Aortic smooth muscle cell (primary cell): ENCODE measurements at places on chromosomes 16 and 17. TPM values are rescaled to one million over a fixed set of nuclear protein-coding genes. Genes with fewer than 3 reads are reported as not detected.

TBKBP1 gene
- 6.5 and 9.6 TPM in 2 replicates for total RNA-seq

HASPIN gene
- total RNA-seq = 2.7 and 3.8 TPM in 2 replicates

SP2 gene
- total RNA-seq = 0.40 and 1.6 TPM in 2 replicates

ESRP2 gene
- not detected in 2 replicates for total RNA-seq

RGS11 gene
- 2.7 and 5.0 TPM in 2 replicates for total RNA-seq

MAPK8IP3 gene
- total RNA-seq = 39.2 and 40.2 TPM in 2 replicates
